ENCODE measurements at places on chromosomes 16 and 17.

DNA sequence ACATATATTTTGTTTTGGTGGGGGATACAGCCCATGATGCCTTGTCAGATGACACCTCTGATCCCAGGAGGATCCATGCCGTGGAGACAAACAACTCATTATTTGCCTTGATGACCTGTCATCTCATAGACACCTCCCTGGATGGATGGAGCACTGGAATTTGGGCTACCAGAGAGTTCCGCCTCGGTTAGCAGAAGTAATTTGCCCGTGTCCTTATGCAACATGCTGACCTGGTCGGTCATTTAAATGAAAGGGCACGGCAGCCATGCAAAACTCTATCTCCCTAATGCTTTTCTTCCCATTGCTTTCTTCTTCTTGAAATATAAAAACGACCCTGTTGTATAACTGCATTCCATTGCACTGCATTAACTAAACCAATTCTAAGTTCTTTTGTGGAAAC lies 145.3 kb downstream of the GRIN2A start:
- no peak for DNase-seq

GRCh38 chr17:40535924-40536294 lies 29.4 kb downstream of the CCR7 start:
- DNase-seq, result no peak

GRCh38 chr17:1112875-1113274 lies 66.9 kb downstream of the ABR start:
- no peak for DNase-seq

- DNase-seq, result no peak
Measured at GRCh38 chr17:45313421-45313771, 3.4 kb downstream of the MAP3K14 start.

DNA sequence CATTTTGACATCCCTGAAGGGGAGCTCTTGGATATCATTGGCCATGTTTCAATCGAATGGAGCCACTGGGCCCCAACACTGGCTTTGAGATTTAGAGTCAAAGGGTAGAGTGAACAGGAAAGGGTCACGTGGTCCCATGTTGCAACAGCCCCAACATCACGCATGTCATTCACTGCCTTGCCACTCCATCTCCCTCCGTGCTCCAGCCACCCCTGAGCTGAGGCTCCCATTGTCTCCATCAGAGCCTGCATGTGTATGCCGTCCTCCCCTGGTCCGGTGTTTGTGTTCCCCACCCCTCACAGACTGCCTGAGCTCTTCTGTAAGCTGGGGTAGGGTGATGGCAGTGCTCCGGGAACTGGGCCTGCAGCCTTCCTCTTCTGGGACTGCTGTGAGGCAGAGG lies 12.1 kb downstream of the NFE2L1 start:
- no peak for DNase-seq

- no peak for DNase-seq
Measured at GRCh38 chr16:63488955-63489354, 1452.7 kb upstream of the CDH8 start.

GRCh38 chr17:40307001-40307730 lies 1.8 kb upstream of the RARA start:
- DNase-seq, result no peak

GRCh38 chr17:34519282-34519681 lies 60.1 kb upstream of the TMEM132E start:
- DNase-seq, result no peak

- DNase-seq, result peak; percentile 58
Measured at GRCh38 chr16:2473999-2474876, 689 bp upstream of the TBC1D24 start.

DNA sequence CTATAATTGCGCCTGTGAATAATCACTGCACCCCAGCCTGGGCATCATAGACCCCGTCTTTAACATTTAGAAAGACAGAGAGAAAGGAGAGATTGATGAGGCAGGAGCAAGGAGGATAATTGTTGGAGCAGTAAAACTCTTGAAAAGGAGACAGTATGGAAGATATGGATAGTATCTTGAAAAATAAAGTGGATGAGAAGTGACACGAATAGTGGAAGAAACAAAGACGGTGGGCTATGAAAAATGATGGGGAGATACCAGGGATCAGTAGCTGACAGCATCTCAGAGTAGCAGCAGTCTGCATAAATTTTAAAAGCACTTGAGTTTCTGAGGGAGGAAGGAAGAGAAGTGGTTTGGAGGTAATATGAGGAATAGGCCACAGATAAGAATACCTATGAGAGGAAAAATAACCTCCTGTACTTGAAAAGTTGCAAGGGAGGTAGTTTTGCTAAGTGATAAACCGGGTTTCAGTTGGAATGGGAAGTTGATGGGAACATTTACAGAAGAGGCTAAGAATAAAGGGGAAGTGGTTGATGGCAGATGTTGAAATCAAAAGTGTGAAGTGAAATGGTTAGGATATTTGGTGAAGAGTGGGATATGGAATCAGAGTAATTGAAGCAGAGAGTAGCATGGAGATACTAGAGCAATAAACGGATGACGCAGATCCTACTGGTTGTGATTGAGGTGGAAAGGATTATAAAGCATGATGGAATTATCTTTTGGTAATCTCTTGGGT lies 1.8 kb upstream of the PPM1D start:
- DNase-seq, result no peak

GRCh38 chr16:89404561-89404960 lies 85.8 kb downstream of the ANKRD11 start:
- no peak for DNase-seq

DNA sequence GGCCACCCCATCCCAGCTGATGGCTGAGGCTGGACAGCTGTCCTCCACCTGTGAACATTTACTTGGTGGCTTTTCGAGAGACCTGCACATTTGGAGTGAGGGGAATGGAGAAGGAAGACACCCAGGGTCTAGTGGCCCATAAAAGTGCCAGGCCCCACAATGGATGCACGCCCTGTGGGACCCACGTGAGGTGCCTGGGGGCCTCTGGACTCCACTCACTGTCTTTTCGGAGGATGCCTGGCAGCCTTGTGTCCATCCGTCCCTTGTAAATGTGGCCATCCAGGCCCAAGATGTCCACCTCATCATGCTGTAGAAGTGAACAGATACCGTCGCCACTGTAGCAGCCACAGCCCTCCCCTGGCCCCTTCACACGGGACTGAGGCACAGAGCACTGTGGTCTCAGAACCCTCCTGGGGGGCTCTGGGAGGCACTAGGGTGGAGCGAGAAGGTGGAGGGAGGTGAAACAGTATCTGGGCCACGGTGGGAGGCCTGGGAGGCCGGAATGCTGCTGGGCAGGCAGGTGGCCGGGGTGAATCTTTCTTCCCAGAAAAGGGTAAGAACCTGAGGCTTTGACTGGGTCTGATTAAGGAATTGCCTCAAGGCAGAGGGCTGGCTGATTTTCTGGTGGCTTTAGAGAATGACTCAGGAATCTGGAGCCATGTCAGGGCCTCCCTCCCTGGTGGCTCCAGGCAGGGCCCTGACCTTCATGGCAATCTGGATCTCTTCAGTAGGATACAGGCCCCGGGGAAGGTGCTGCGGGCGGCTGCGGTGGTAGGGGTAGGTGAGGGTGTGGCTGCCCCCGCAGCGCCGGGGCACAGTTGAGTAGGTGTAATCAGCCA lies 11.5 kb downstream of the UBALD2 start:
- no peak for DNase-seq

DNA sequence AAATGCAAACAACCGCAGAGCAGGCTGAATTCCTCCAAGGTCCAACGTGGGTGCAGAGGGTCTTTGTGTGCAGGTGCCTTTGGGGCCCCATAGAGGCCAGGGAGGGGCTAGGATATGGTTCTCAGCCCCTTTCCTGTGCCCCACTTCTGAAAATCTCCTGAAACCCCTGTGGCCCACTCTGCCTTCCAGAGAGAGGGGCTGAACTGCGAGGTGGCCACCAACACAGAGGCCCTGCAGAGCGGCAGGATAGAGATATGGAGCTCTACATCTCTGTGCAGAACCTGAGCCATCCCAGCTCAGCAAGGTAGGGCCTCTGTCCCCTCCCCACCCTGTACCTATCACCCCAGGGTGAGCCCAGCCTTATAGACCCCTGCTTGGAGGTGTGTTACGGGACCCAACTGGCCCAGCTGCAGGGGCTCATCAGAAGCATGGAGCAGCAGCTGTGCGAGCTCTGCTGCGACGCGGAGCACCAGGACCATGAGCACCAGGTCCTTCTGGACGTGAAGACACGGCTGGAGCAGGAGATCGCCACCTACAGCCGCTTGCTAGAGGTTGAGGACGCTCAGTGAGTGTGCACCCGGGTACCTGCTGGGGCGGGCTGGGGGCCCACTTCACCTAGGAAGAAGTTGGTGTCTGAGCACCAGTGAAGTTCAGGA lies 5.5 kb downstream of the USP6 start:
- no peak for DNase-seq

DNA sequence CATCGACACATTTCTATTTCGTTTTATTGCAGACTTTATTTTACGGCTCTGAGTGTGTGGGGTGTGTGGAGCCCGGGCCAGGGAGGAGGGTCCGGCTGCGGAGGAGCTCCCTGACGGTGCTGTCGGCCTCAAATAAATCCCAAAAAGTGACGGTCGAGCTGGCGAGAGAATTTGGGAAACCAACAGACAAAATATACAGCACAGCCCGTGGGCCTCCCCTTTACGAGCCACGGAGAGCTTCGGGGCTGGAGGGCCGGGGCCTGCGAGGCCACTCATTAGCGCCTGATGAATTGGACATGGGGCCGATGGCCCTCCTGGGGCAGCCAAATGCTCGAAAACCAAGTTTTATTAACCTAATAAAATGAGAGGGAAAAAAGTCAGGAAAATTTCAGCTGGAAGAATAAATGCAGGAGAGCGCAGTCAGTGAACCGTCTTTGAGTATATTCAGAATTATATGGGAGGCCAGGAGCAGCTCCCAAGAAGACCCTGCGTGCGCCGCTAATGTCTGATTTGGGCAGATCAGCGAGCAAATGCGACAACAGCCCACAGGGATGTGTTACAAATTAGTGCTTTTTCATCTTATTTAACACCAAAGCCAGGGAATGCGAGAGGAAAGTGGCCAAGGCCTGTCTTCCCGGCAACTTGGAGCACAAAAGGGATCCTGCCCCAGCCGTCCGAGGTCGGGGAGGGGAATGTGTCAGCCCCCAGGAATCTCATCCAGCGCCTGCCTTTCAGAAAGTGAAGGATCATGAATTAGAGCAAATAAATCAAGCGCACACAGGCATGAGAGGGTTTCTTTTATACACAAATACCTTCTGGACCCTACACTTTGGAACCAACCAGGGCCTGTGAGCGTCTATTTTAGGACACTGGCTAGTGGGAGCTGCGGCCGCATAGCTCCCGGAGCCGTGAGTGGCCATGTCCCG lies 249.1 kb downstream of the C16orf95 start:
- DNase-seq, result no peak

DNA sequence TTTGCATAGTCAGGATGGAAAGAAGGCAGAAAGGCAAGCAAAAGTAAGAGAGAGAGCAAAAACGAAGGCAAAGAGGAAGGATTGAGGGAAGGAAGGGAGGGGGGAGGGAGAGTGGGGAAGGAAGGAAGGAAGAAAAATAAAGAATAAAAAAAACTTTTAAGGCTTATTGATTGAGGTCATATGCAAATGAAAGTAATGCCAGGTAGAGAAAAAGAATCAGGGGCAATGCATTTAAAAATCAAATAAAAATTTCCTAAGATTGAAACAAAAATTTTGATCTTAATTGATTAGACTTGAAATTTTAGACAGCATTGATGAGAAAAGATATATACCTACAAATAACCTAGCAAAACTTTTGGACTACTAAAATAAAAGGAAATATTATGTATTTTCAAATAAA lies 153.9 kb upstream of the KIF2B start:
- DNase-seq, result no peak

GRCh38 chr16:87733190-87733589 lies 32.6 kb downstream of the KLHDC4 start:
- DNase-seq, result no peak

- no peak for DNase-seq
Measured at GRCh38 chr17:37742762-37743611, 1.9 kb downstream of the HNF1B start.

DNA sequence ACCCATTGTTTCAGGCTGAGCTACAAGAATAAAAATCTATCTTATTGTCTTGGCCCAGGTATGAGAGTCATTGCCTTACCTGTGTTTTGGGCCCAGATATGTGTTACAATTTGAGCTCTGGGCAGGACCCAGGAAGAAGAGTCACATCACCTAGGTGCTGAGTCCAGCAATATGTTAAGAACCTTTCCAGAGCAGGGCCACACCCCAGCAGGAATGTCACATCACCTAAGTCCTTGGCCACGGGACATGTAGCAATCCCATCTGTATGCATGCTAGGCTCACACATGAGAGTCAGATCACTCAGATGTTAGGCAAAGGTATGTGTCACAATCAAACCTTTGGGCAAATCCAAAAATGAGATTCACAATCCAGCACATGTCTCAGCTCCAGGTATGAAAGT lies 2103.5 kb downstream of the TP53TG3F start:
- no peak for DNase-seq

- no peak for DNase-seq
Measured at GRCh38 chr16:28958216-28958615, 7.5 kb downstream of the NFATC2IP start.

DNA sequence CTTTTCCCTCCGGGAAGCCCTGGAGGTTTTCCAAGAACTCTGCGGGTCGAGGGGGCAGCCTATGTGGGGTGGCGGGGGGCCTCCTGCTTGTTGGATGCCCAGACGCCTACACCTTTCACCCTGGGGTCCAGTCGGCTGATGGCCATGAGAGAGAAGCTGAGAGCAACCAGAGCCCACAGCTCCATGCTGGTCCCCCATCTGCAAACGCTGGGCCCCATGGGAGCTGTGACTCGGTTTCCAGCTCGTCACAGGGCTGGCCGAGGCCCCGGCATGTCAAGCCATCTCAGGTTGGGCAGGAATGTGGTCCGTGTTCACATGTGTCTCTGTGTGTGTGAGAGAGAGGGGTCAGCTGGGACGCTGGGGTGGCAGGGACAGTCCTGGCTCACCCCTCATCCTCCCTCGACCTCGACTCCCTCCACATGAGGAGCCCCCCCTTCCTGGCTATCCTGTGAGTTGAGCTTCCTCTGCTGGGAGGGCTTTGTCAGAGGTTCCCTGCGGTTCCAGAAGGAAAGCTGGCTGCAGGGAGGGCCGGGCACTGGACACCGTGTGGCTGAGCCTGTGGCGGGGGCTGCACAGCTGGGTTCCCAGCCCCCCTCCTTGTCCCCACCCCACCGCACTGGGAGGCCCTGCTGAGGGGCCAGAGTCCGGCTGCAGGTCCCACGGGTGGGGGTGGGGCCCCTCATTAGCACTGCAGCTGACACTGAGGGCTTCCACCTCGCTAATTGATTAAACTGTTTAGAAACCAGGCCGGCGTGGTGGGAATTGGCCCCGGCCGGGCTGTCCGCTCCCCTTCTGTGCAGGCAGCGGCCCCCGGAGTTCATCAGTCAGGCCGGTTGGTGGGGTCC lies 19.1 kb downstream of the METRNL start:
- no peak for DNase-seq

GRCh38 chr17:58083491-58084316 lies 485 bp downstream of the DYNLL2 start:
- peak; percentile 87 for DNase-seq

- no peak for DNase-seq
Measured at GRCh38 chr17:11047228-11047627, 193.8 kb upstream of the SHISA6 start.

DNA sequence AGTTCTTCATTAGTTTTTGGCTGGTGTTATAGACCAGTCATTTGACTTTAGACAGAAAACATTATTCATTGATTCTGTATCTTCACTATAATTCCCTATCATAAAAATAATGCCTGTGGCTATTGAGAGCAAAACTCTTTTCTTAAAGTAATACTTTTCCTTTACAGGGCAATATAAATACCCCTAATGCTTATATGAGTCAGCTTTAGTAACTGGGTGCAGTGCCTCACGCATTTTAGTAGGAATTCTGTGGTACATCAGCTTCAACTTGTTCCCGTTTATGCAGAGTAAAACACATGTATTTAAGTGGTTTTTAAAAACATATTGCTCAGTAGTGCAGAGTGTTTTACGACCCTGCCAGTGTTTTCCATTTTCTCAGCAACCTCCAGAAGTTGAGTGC lies 68.1 kb downstream of the SEC14L1 start:
- no peak for DNase-seq
